ENCODE measurements at places on chromosomes 13 and 19. TPM values are rescaled to one million over a fixed set of nuclear protein-coding genes. Genes with fewer than 3 reads are reported as not detected.

The ZNF865 gene
- 2.0 TPM for total RNA-seq

The PLEKHA4 gene
- 1.2 TPM for total RNA-seq

The GPR12 gene
- not detected for total RNA-seq

The RXFP2 gene
- not detected for total RNA-seq

The SIGLEC11 gene
- 0.22 TPM for total RNA-seq

The PRTN3 gene
- not detected for total RNA-seq

The SKA3 gene
- 13.7 TPM for total RNA-seq

The PRX gene
- total RNA-seq = 2.4 TPM

The TNFSF9 gene
- total RNA-seq = not detected

The RUBCNL gene
- total RNA-seq = not detected

The APC2 gene
- 0.22 TPM for total RNA-seq

The PTPRH gene
- 0.22 TPM for total RNA-seq

The ZNF554 gene
- 10.2 TPM for total RNA-seq

The NXNL1 gene
- total RNA-seq = not detected

The PGLYRP2 gene
- total RNA-seq = not detected

The FPR1 gene
- 0.11 TPM for total RNA-seq

The KIR3DL2 gene
- total RNA-seq = not detected

Data from placental epithelial cell (primary cell).